CD4-positive, alpha-beta T cell (primary cell): ENCODE measurements at places on chromosomes 2 and 18. TPM values are rescaled to one million over a fixed set of nuclear protein-coding genes. Genes with fewer than 3 reads are reported as not detected.

The COL3A1 gene
- total RNA-seq = not detected

The IL36A gene
- total RNA-seq = 0.47 TPM

The TMEM37 gene
- not detected for total RNA-seq

The KRTCAP3 gene
- total RNA-seq = 12.8 TPM

GRCh38 chr18:76370201-76370600, 124.8 kb downstream of the ZNF516 start:
- peaks cover 2% of the 10 kb centered on the region for H3K36me3 ChIP-seq
- H3K4me1 ChIP-seq = peaks cover 15% of the 10 kb centered on the region
- no peak overlapping the region for H3K27ac ChIP-seq
- DNase-seq = no peak
- H3K27me3 ChIP-seq = no peaks in the 10 kb centered on the region

DNA sequence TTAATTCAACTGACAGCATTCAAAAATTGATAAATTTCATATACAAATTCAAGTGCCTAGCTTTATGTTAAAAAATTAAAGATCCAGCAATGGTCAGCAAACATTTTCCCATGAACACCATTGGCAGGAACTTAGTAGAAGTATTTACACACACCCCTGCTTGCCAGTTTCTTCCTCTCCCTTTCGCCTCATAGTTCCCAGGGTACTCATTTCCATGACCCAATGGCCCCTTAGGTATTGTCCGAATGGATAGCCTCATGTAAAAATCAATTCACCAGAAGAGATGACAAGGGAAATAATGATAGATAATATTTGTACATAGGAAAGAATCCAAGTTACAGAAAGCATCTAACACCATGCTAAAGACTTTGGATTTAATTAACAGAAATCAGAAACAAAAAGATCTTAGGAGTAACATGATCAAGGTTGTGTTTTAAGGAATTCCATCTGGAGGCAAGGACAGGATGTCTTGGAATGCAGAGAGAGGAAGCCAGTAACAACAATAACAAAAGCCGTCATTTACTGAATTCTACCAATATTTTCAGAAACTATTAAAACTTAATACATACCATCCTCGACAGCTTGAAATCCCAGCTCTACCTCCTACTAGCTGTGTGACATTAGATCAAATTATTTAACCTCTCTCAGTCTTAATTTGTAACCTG, 423.0 kb downstream of the IRS1 start:
- no peak overlapping the region for H3K27ac ChIP-seq
- H3K4me3 ChIP-seq = no peak overlapping the region
- H3K27me3 ChIP-seq = peaks cover 5% of the 10 kb centered on the region
- DNase-seq = no peak

GRCh38 chr2:8403876-8404275, 278.0 kb upstream of the ID2 start:
- no peaks in the 10 kb centered on the region for H3K36me3 ChIP-seq
- H3K27me3 ChIP-seq = no peaks in the 10 kb centered on the region
- peaks cover 3% of the 10 kb centered on the region for H3K4me1 ChIP-seq
- H3K4me3 ChIP-seq = no peak overlapping the region

- H3K27ac ChIP-seq = no peak overlapping the region
- no peak overlapping the region for H3K4me3 ChIP-seq
- no peaks in the 10 kb centered on the region for H3K27me3 ChIP-seq
- DNase-seq = no peak
- H3K4me1 ChIP-seq = no peaks in the 10 kb centered on the region
- no peaks in the 10 kb centered on the region for H3K36me3 ChIP-seq
Measured at GRCh38 chr2:141770530-141770929, 360.3 kb downstream of the LRP1B start.

GRCh38 chr2:3387011-3387410, 7.5 kb downstream of the TRAPPC12 start:
- no peak for DNase-seq
- H3K27me3 ChIP-seq = no peaks in the 10 kb centered on the region
- H3K4me1 ChIP-seq = peaks cover 2% of the 10 kb centered on the region
- H3K36me3 ChIP-seq = peaks cover 36% of the 10 kb centered on the region

- H3K27me3 ChIP-seq = no peaks in the 10 kb centered on the region
- no peaks in the 10 kb centered on the region for H3K36me3 ChIP-seq
- DNase-seq = no peak
- H3K27ac ChIP-seq = no peak overlapping the region
- no peaks in the 10 kb centered on the region for H3K4me1 ChIP-seq
Measured at GRCh38 chr2:206968134-206969086, 29.1 kb downstream of the CPO start.
